Lung microvascular endothelial cell (primary cell): ENCODE measurements at places on chromosomes 16 and 17. TPM values are rescaled to one million over a fixed set of nuclear protein-coding genes. Genes with fewer than 3 reads are reported as not detected.

GRCh38 chr16:89822188-89823086 is 5.8 kb upstream of the SPIRE2 start:
- DNase-seq = no peak

Gene ELMO3
- 0.44 and 0.99 TPM in 2 replicates for total RNA-seq

Gene PRSS22
- total RNA-seq = not detected in 2 replicates

DNA sequence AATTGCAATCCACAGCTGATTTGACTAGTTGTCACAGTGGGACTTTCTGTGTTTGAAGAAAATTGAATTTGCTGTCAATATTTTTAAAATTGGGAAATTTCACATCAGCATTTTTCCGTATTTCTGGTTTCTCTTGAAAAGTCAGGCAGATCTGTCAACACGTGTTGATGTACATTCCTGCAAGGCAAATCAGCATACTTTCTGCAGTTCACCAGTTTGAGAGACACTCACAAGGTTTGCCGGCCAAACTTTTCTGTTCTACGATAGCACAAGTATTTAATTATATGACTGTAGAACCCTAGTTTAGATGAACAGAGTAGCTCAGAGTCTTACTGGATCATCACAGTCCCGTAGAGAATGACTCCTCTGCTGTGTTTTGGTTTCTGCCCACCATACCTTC is 102.0 kb downstream of the ADAMTS18 start:
- no peak for DNase-seq

- DNase-seq = no peak
Measured at GRCh38 chr17:21228845-21229244, 14.9 kb upstream of the TMEM11 start.

DNA sequence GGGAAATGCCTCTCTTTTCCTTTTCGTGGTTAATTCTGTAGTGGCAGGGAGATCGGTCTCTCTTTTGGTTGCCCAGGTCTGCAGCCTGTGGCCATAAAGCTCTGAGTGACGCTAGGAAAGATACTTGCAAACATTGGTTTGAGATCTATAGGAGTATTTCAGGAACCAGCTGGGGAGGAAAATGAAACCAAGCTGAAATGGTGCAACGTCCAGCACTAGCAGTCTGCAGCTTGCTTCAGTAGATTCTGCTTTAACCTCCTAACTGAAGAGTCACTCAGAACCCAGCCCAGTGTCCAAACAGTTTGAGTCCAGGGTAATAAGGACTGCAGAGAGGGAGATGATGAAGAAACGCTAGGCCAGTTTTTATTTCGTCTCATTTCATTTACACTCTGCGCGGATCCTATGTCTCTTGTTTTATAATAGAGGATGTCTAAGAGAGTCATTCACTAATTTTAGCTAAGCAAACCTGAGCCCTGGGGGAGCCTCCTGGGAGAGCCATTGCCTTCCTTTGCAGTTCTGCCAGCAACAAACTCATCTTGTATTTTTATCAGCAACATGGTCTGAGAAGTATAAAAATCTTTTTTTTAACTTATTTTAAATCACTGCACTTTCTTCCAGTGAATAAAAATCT is 12.0 kb downstream of the SP2 start:
- DNase-seq = no peak

- peak; percentile 40 for DNase-seq
Measured at GRCh38 chr17:1275962-1276736, 3.3 kb upstream of the TRARG1 start.

Gene KRTAP17-1
- not detected in 2 replicates for total RNA-seq

Gene RPL19
- 1,196 TPM in 2 replicates for total RNA-seq

DNA sequence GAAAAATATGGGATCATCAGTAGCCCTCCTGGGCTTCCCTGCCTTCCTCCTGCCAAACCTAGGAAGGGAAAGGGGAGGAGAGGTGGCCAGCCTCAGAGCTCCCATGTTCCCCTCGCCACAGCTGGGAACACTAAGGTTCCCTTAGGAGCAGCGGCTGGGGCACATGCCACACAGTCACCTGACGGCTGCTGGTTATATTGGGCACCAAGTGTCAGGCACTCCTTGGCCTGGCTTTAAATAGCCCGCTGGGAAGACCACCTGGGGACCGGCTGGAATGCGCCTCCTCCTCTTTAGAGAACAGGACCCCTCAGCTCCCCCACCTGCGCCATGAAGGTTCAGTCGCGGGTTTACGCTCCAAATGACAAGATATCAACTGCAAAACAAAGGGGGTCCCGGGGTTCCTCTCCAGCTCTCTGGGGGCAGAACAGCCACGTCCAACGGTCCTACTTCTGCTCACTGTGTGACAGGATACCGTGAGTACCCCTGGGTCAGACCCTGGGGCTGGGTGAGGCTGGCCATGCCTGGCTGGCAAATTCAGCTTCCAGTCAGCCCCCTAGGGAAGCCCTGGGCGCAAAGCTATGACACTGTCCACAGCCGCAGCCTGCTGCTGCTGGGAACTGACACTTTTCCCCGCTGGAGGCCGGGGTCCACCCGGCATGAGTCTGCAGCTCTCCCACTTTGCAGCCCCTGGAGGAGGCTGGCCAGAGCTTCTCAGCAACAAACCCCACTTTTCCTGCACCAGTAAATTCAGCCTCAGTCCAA is 3.3 kb downstream of the SMIM5 start:
- DNase-seq = no peak

DNA sequence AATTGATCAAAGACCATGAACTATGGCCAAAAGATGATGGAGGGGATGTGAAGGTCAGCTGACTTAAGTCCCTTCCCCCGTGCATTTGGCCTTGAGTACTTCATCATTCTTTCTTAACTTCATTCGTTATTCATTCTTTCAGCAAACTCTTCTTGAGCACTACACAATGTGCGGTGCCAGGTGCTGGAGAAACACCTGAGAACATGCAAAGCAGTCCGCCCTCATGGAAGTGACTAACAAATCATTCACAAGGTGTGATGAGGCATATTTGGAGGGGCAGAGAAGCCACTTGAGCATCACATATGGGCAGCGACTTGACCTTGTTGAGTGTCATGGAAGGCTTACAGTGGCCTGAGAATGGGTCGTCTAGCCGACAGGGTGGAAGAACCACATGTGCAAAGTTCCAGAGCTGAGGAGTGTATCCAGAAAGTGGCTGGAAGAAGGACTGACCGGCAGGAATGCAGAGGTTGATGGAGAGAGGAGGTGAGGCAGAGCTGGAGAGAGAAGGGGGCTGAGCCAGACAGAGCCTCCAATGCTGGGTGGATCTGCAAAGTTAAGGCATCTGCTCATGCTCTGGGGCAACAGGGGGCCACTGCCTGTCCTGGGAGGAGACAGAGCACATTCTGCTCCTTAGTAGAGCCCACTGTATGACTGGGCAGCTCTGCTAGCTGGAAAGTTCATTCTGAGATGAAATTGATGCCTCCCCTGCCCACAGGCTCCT is 25.1 kb upstream of the EIF1 start:
- DNase-seq = no peak

DNA sequence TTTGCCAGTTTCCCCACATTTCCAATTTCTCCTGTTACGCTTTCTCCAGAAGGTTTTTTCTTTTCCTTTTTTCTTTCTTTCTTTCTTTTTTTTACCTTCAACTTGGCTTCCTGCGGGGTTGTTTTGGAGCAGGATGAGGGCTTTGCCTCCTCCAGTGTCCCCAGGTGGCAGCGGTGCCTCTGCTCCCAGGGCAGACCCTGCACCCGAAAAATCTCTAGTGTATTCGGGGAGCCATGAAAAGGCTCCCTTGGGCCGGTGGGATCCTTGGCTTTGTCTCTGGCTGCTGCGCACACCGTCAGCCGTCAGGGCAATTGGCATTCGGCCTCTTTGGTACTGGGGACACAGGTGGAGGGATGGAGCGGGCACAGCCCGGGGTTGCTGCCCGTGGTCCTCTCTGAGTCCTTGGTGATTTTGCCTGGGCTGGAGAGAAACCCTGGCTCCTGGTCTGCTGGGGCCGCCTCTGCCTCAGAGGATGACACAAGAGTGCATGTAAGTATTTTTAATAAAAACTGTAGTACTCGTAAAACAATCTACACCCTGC is 846 bp downstream of the ITGB3 start:
- no peak for DNase-seq

GRCh38 chr17:8555062-8555461 is 75.5 kb downstream of the MYH10 start:
- DNase-seq = no peak

Gene FTO
- total RNA-seq = 28.3 and 46.6 TPM in 2 replicates

Gene FAM171A2
- total RNA-seq = 6.3 and 8.1 TPM in 2 replicates

DNA sequence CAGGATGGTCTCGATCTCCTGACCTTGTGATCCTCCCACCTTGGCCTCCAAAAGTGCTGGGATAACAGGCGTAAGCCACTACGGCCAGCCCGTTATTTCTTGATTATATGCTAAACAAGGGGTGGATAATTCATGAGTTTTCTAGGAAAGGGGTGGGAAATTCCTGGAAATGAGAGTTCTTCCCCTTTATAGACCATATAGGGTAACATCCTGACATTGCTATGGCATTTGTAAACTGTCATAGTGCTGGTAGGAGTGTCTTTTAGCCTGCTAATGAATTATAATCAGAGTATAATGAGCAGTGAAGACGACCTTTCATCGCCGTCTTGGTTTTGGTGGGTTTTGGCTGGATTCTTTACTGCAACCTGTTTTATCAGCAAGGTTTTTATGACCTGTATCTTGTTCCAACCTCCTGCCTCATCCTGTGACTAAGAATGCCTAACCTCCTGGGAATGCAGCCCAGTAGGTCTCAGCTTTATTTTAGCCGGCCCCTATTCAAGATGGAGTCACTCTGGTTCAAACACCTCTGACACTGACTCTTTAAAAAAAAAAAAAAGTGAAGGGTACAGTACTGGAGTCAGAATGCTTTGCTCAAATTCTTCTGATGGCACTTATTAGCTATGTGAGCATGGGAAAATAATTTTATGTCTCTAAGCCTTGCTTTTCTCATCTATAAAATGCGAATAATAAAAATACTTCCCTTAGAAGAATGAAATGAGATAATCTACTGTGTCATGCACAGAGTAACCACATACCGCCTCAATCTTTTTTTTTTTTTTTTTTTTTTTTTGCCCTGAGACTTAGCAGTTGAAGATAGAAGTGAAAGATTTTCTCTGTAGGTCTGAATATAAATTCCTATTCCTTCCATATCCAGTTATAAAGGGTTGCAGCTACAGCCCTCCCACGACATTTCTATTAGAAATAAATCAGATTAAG is 5.1 kb upstream of the CALCOCO2 start:
- DNase-seq = no peak

Gene WNT9B
- total RNA-seq = not detected in 2 replicates

DNA sequence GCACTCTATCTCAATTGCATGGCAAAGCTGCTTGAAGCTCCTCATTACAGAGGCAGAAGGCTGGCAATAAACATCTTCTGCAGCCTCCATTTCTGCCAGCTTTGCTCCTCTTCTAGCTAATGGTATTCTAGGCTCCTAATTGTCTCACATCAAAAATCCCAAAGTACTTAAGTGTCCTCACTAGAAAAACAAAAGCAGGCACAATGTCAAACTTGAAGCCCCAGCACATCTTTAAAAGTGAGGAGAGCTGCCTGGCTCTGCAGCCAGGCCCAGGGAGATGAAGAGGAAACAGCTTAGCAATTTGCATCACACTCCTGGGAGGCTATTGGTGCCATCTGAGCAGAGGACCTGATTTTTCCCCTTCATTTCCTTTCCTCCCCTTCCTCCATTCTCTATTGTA is 197.1 kb downstream of the KCNJ2 start:
- no peak for DNase-seq

Gene NPB
- under 0.01 TPM in 1 of 2 replicates, not detected in the other for total RNA-seq

DNA sequence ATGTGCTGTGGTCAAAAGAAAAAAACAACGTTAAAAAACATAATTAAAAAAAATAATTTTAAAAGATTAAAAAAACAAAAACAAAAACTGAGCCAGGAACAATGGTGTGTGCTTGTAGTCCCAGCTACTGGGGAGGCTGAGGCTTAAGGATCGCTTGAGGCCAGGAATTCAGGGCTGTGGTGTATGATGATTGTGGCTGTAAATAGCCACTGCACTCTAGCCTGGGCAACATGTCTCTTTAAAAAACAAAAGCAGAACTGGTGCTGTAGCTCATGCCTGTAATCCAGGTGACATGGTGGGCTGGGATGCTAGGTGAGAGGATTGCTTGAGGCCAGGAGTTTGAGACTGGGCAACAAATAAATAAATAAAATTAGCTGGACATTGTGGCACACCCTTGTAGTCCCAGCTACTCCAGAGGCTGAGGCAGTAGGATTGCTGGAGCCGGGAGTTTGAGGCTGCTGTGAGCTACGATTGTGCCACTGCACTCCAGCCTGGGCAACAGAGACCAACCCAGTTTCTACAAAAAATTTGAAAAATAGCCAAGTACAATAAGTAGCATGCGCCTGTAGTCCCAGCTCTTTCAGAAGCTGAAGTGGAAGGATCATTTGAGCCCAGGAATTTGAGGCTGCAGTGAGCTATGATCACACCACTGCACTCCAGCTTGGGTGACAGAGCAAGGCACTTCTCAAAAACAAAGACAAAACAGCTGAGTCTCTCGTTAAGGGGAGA is 43.6 kb downstream of the NFATC3 start:
- no peak for DNase-seq

DNA sequence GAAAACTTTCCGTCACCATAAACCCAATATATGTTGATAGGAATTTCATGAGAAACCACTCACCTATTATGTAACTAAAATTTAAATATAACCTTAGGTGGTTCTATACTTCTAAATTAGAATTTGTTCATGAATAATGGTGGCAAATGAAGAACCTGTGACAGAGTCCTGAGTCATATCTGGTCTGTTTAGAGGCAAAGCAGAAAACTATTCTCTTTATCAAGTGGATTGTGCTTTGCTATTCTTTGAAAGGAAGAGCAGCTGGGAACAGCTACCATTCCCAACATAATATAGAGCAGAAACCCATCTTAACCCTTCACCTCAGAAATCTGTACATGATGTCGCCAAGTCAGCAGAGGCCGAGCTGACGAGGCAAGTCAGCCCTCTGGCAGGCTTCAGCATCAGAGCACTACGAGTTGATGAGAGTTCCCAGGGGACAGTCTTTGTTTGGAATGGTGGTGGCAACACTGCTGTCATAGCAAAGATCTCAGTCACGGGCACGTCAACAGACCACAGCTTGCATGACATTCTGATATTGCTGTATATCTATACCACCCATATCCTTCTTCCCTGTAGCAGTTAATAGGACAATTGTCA is 631.9 kb upstream of the CA10 start:
- no peak for DNase-seq

Gene KRT27
- total RNA-seq = not detected in 2 replicates

DNA sequence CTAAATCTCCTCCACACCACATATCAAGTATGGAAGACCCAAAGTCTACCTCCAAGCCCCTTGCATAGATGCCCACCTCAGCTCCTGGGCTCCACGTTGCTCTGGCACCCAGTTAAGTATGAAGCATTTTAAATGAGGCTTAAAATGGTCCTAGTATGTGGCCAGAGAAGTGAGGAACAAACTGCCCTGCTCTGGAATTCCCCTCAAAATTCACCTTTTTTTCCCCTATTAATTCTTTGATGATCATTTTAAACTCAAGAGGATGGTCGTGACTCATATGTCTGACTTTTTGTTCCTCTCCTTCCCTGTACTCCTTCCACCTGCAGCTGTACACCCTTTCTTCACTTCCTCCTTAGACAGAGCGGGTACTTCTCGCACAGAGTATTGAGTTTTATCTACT is 234.5 kb upstream of the MYOCD start:
- no peak for DNase-seq

Gene GLP2R
- under 0.01 TPM in 1 of 2 replicates, not detected in the other for total RNA-seq

GRCh38 chr17:43576563-43577229 is 30.6 kb upstream of the ETV4 start:
- peak; percentile 76 for DNase-seq

GRCh38 chr17:32654324-32654723 is 167.5 kb downstream of the CDK5R1 start:
- no peak for DNase-seq
